ENCODE measurements at places on chromosomes 3 and 15. TPM values are rescaled to one million over a fixed set of nuclear protein-coding genes. Genes with fewer than 3 reads are reported as not detected.
A peak's percentile ranks its signal among the peaks of the same experiment; 100 is the strongest.

- H3K36me3 ChIP-seq: no peaks in the 10 kb centered on the region
- peak; percentile 69 for DNase-seq
- peaks cover 33% of the 10 kb centered on the region for H3K4me1 ChIP-seq
- peak overlapping the region; percentile 61 for H3K27ac ChIP-seq
- no peaks in the 10 kb centered on the region for H3K27me3 ChIP-seq
- no peak overlapping the region for H3K4me3 ChIP-seq
Measured at GRCh38 chr3:157127831-157128767, 31.8 kb downstream of the CCNL1 start.

- H3K4me1 ChIP-seq: peaks cover 1% of the 10 kb centered on the region
- H3K36me3 ChIP-seq: no peaks in the 10 kb centered on the region
- H3K4me3 ChIP-seq: no peak overlapping the region
- DNase-seq: no peak
Measured at GRCh38 chr3:177579419-177579818, 382.1 kb upstream of the TBL1XR1 start.

DNA sequence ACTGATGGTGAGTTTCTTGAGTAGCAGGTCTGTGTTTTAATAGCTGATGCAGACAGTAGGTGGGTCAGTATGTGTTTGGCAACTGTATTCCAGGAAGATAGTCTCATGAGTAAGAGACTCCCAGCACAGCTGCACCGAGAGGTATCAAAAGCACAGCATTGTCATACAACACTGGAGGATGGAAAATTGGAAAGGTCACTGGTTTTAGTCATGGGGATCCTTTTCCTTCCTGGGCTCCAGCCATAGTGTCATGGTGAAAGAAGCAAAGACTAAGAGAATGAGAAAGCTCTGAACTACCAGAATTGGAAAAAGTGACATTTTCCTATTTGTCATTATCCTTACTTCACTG, 61.5 kb downstream of the P3H2 start:
- H3K4me1 ChIP-seq: peaks cover 40% of the 10 kb centered on the region
- H3K27ac ChIP-seq: peak overlapping the region; percentile 18
- no peaks in the 10 kb centered on the region for H3K27me3 ChIP-seq
- no peak overlapping the region for H3K4me3 ChIP-seq

DNA sequence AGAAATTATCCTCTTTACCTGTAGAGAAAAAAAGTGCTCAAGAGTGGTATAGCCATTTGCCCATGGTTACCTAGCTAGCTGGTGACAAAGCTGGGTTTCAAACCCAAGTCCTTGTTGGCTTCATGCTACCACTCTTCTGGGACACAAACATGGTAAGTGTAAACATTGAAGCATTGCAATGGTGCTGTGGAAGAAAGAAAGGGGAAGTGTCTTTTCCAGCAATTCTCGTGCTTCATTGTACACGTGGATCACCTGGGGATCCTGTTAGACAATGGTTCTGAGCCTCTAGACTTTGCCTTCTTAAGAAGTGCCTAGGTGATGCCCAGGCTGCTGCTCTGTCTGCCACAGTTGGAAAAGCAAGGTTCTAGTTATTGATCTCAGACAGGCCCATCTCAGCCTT, 134.8 kb upstream of the CTNNB1 start:
- DNase-seq: no peak
- H3K4me1 ChIP-seq: no peaks in the 10 kb centered on the region
- H3K36me3 ChIP-seq: no peaks in the 10 kb centered on the region
- no peaks in the 10 kb centered on the region for H3K27me3 ChIP-seq

GRCh38 chr15:36594556-36595090, 15.2 kb downstream of the CDIN1 start:
- DNase-seq: no peak
- no peak overlapping the region for H3K4me3 ChIP-seq
- H3K4me1 ChIP-seq: peaks cover 49% of the 10 kb centered on the region
- no peaks in the 10 kb centered on the region for H3K36me3 ChIP-seq
- no peak overlapping the region for H3K27ac ChIP-seq

The LYZL4 gene
- polyA plus RNA-seq: not detected

DNA sequence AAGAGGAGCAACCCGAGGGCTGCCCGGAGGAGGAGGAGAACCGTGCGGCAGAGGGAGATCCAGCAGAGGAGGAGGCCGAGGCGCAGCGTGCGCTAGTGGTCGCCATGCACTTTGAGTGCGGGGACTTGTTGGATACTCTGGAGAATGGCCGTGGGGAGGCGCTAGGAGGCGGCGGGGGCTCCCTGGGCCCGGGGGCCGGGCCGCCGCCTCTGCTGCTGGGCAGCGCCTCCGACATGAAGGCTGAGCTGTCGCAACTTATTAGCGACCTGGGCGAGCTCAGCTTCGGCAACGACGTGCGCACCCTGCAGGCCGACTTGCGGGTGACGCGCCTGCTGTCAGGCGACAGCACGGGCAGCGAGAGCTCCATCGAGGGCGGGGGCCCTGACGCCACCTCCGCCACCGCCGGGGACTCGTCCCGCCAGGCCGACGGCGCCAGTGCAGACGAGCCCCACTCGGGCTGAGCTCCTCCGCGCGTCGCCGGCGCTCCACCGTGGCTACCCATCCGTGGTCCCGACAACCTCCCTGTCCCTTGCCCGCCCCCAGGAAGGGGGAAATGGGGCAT, 2.0 kb downstream of the FAM43A start:
- H3K27ac ChIP-seq: peak overlapping the region; percentile 90
- no peaks in the 10 kb centered on the region for H3K27me3 ChIP-seq
- H3K4me1 ChIP-seq: no peaks in the 10 kb centered on the region
- H3K4me3 ChIP-seq: peak overlapping the region; percentile 67
- no peaks in the 10 kb centered on the region for H3K36me3 ChIP-seq

DNA sequence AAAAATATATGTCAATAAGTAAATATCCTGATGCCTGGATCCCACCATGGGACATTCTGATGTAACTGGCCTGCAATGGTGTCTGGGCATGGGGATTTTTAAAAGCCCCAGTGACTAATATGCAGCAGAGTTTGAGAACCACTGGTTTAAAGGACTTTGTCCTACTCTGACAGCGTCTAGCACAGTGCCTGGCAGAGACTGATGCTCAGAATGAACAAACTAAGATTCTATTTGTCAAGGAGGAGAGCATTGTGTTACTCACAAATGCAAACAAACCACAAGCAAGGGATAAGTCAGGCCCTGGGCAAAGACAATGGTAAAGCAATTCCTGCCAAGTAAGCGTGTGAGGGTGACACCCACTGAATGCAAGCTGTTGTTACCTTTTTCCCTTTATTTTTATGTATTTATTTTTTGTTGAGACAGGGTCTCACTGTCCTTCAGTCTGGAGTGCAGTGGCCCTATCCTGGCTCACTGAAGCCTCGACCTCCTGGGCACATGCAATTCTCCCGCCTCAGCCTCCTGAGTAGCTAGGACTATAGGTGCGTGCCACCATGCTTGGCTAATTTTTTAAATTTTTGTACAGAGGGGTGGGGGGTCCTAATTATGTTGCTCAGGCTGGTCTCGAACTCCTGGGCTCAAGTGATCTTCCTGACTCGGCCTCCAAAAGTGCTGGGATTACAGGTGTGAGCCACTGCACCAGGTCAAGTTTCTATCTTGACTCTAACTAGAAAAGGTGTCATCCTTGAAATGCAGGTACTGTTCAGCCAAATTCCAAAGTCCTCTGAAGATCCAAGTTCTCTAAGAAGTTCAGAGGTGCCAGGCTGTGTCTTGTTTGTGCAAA, 909 bp upstream of the GPD1L start:
- no peaks in the 10 kb centered on the region for H3K27me3 ChIP-seq
- H3K27ac ChIP-seq: peak overlapping the region; percentile 84
- no peak for DNase-seq
- H3K4me3 ChIP-seq: peak overlapping the region; percentile 96
- peaks cover 39% of the 10 kb centered on the region for H3K4me1 ChIP-seq

The FSIP1 gene
- 1.4 TPM for polyA plus RNA-seq

The KBTBD12 gene
- 1.8 TPM for polyA plus RNA-seq

- no peak overlapping the region for H3K4me3 ChIP-seq
- DNase-seq: peak; percentile 62
- no peaks in the 10 kb centered on the region for H3K27me3 ChIP-seq
- peaks cover 86% of the 10 kb centered on the region for H3K4me1 ChIP-seq
Measured at GRCh38 chr3:134369231-134369741, 5.0 kb downstream of the AMOTL2 start.

GRCh38 chr3:71931922-71932321, 147.0 kb upstream of the PROK2 start:
- no peak overlapping the region for H3K27ac ChIP-seq
- H3K4me1 ChIP-seq: no peaks in the 10 kb centered on the region
- no peaks in the 10 kb centered on the region for H3K36me3 ChIP-seq
- no peaks in the 10 kb centered on the region for H3K27me3 ChIP-seq

The SLCO2A1 gene
- polyA plus RNA-seq: 3.2 TPM

The SPATA16 gene
- not detected for polyA plus RNA-seq

The CHRFAM7A gene
- 2.1 TPM for polyA plus RNA-seq

The UBR1 gene
- 9.4 TPM for polyA plus RNA-seq

- H3K4me1 ChIP-seq: no peaks in the 10 kb centered on the region
- no peak overlapping the region for H3K27ac ChIP-seq
- H3K27me3 ChIP-seq: no peaks in the 10 kb centered on the region
- H3K36me3 ChIP-seq: no peaks in the 10 kb centered on the region
- no peak for DNase-seq
Measured at GRCh38 chr15:29522373-29523276, 253.0 kb upstream of the NSMCE3 start.

DNA sequence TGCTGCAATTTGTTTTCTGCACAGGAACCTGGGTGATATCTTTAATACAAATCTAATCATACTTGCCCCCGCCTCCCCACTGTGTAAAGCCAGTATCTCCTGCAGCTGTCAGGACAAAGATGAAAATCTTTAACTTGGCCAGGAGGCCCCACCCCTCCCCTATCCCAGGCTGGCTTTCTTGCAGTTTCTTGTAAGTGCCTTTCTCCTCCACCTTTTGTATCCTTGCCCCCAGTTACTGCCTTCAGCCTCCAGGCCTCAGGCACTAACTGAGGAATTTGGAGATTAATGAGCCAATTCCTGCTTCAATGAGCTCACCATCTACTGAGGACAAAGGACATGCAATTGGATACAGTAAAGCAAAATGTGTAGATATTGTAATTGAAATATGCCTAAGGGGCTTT, 6.5 kb downstream of the GCSAM start:
- no peaks in the 10 kb centered on the region for H3K27me3 ChIP-seq
- H3K4me1 ChIP-seq: no peaks in the 10 kb centered on the region
- H3K36me3 ChIP-seq: no peaks in the 10 kb centered on the region
- DNase-seq: no peak
- no peak overlapping the region for H3K4me3 ChIP-seq

- DNase-seq: no peak
- peaks cover 71% of the 10 kb centered on the region for H3K4me1 ChIP-seq
- H3K36me3 ChIP-seq: peaks cover 30% of the 10 kb centered on the region
- no peak overlapping the region for H3K4me3 ChIP-seq
Measured at GRCh38 chr3:45968149-45968548, 24.9 kb downstream of the CXCR6 start.

The DPPA2 gene
- not detected for polyA plus RNA-seq

The FAM174B gene
- polyA plus RNA-seq: 9.5 TPM

- no peak for DNase-seq
- H3K27ac ChIP-seq: peak overlapping the region; percentile 51
- no peaks in the 10 kb centered on the region for H3K27me3 ChIP-seq
- H3K4me3 ChIP-seq: no peak overlapping the region
Measured at GRCh38 chr15:32861174-32861573, 143.4 kb downstream of the GREM1 start.

- H3K27me3 ChIP-seq: no peaks in the 10 kb centered on the region
- H3K4me3 ChIP-seq: no peak overlapping the region
- peak overlapping the region; percentile 24 for H3K27ac ChIP-seq
- DNase-seq: no peak
- H3K36me3 ChIP-seq: no peaks in the 10 kb centered on the region
Measured at GRCh38 chr3:55884491-55885285, 397.6 kb upstream of the WNT5A start.

GRCh38 chr15:84035399-84035766, 200.2 kb upstream of the GOLGA6L4 start:
- H3K27me3 ChIP-seq: no peaks in the 10 kb centered on the region
- H3K36me3 ChIP-seq: peaks cover 39% of the 10 kb centered on the region
- H3K27ac ChIP-seq: no peak overlapping the region
- no peak overlapping the region for H3K4me3 ChIP-seq
- peaks cover 5% of the 10 kb centered on the region for H3K4me1 ChIP-seq

DNA sequence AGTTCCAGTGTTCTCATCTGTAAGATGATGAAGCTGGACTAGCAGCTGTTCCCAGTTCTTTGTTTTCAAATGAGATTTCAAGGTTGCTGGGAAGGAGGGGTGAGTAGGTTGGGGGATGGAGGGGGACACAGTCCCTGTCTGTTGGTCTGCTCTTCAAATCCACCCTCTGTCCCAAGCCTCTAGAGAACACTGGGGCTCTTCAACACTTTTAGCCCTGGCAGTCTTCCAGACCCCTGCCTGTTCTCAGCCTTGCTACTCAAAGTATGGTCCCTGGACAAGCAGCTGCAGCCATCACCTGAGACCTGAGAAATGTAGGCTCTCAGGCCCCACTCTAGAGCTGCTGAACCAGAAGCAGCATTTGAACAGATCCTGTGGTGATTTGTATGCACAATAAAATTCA, 41.3 kb downstream of the NEK11 start:
- no peaks in the 10 kb centered on the region for H3K36me3 ChIP-seq
- H3K27ac ChIP-seq: no peak overlapping the region
- DNase-seq: no peak
- no peaks in the 10 kb centered on the region for H3K27me3 ChIP-seq
- H3K4me3 ChIP-seq: no peak overlapping the region

GRCh38 chr3:94896994-94897393, 834.1 kb downstream of the NSUN3 start:
- H3K27me3 ChIP-seq: no peaks in the 10 kb centered on the region
- no peaks in the 10 kb centered on the region for H3K36me3 ChIP-seq
- no peak overlapping the region for H3K4me3 ChIP-seq

GRCh38 chr3:161253711-161254110, 32.6 kb downstream of the NMD3 start:
- H3K36me3 ChIP-seq: peaks cover 69% of the 10 kb centered on the region
- no peaks in the 10 kb centered on the region for H3K27me3 ChIP-seq
- H3K4me3 ChIP-seq: no peak overlapping the region

The HRG gene
- not detected for polyA plus RNA-seq

DNA sequence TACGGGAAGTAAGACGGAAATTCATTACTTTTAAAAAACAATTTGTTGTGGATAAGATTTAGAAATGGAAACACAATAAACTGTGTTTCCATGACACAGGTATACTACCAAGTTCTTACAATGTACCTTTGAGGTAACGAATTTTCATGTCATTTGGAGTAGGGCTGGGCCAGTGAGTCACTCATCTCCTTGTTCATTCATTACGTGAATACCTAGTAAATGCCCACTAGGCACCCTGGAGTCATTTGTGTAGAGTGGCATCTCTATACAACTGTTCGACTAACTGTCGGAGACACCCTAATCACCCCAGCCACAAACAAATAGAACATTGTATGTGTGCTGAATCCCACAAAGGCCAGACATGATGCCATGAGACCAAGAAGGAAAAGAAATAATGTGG, 94.8 kb downstream of the IGF1R start:
- H3K4me1 ChIP-seq: peaks cover 50% of the 10 kb centered on the region
- H3K36me3 ChIP-seq: no peaks in the 10 kb centered on the region
- DNase-seq: no peak

The SAMD7 gene
- not detected for polyA plus RNA-seq

All from sigmoid colon (tissue), 7 donors.